ENCODE measurements at places on chromosomes 11 and 22.

- no peak for DNase-seq
Observed at GRCh38 chr22:35661464-35661863, 13.2 kb downstream of the APOL6 start.

GRCh38 chr11:808427-809286, 1.1 kb upstream of the RPLP2 start:
- no peak for DNase-seq

- no peak for DNase-seq
Observed at GRCh38 chr11:67606093-67606491, 644 bp upstream of the NDUFV1 start.

DNA sequence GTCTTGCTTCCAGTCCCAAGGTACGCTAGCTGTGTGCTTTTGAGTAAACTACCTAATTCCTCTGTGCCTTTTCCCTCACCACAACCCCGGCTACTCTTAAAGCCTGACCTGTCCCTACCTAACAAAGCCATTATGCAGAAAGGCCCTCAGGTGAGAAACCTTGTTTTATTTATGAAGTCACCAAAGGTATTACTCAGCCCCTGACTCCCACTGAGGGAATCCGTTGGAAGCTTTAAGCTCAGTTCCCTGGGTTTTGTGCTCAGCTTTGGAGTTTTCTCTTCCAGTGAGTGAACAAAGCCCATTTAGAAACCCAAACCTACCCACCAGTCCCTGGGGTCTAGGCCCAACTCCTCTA, 90.9 kb downstream of the APIP start:
- no peak for DNase-seq
